Gastroesophageal sphincter (tissue), 4 donors: ENCODE measurements at places on chromosomes 2 and 18. TPM values are rescaled to one million over a fixed set of nuclear protein-coding genes. Genes with fewer than 3 reads are reported as not detected.

DNA sequence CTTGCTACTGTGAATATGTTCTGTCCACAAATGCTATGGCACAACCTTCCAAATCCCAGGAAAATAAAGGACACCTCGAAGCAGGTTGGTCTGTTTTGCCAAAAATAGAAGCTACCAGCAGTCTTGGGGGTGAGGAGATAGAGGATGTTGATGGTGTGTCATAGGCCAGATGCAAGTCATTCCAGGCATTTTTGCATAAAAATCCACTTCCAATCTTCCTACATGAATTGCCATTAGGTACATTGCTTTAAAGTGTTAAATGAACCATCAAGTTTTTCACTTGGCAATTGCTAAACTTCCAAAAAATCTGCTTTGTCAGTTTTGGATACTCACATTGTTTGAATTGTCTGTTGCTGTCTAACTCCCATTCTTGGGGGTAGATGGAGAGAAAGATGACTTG, 295.4 kb downstream of the MYCN start:
- H3K27me3 ChIP-seq = peaks cover 9% of the 10 kb centered on the region
- no peaks in the 10 kb centered on the region for H3K36me3 ChIP-seq
- no peaks in the 10 kb centered on the region for H3K4me1 ChIP-seq
- no peak overlapping the region for H3K27ac ChIP-seq
- H3K4me3 ChIP-seq = no peak overlapping the region

Gene PRKAG3
- total RNA-seq = not detected

DNA sequence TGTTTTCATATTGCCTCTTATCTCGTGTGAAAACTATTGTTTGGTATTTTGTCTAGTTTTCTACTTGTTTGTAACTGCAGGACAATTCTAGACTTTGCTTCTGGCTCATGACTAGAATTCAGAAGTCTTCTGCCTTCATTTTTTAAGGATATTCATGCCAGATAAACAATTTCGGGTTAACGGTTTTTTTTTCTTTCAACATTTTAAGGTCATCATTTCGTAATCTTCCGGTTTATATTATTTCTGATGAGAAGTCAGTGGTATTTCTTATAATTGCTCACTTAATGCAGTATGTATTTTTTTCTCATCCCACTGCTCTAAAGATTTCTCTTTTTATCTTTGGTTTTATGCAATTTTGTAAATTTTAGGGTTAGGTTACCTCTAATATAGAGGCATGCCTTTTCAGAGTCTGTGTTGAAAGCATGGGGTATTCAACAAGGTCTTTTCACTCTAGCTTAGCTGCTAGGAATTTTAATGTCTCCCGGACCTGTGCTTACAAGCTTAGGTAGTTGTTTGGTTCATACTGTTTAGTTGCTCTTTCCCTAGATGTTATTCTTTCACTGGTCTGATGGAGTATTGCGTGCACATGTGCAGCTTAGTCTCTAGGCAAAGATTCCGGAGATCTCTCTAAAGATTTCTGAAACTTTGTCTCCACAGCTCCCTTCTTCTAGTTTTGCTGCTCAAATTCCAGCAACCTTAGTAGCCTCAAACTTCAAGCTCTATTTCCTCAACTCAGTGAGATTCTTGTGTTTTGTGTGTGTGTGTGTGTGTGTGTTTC, 198.1 kb downstream of the MCFD2 start:
- H3K36me3 ChIP-seq = no peaks in the 10 kb centered on the region
- H3K4me1 ChIP-seq = peaks cover 28% of the 10 kb centered on the region
- no peak for ATAC-seq
- peak overlapping the region; percentile 41 for H3K27ac ChIP-seq
- H3K4me3 ChIP-seq = no peak overlapping the region

GRCh38 chr2:175627405-175627804, 374.7 kb downstream of the LNPK start:
- no peak overlapping the region for H3K27ac ChIP-seq
- peaks cover 11% of the 10 kb centered on the region for H3K27me3 ChIP-seq
- H3K4me1 ChIP-seq = no peaks in the 10 kb centered on the region
- no peak overlapping the region for H3K4me3 ChIP-seq

DNA sequence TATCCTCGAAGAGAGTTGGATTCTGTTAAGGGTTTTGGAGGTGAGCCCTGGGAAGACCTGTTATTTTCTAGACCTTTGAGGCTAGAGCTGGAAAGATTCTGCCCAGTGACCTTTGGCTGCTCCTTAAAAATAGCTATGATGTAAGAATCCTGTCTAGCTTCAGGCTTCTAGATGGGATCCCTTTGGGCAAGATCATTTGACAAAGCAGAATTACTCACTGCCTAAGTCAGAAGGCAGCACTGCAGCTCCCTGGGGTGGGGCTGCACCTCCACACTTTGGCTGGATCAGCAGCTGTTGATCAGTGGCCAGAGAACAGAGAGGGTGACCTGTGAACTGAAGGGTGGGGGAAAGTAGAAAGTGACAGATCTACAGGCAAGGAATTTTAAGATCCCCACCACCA, 103.8 kb downstream of the ASAP2 start:
- ATAC-seq = peak; percentile 79
- H3K4me3 ChIP-seq = no peak overlapping the region
- peak overlapping the region; percentile 65 for H3K27ac ChIP-seq
- H3K27me3 ChIP-seq = no peaks in the 10 kb centered on the region
- peaks cover 75% of the 10 kb centered on the region for H3K4me1 ChIP-seq

DNA sequence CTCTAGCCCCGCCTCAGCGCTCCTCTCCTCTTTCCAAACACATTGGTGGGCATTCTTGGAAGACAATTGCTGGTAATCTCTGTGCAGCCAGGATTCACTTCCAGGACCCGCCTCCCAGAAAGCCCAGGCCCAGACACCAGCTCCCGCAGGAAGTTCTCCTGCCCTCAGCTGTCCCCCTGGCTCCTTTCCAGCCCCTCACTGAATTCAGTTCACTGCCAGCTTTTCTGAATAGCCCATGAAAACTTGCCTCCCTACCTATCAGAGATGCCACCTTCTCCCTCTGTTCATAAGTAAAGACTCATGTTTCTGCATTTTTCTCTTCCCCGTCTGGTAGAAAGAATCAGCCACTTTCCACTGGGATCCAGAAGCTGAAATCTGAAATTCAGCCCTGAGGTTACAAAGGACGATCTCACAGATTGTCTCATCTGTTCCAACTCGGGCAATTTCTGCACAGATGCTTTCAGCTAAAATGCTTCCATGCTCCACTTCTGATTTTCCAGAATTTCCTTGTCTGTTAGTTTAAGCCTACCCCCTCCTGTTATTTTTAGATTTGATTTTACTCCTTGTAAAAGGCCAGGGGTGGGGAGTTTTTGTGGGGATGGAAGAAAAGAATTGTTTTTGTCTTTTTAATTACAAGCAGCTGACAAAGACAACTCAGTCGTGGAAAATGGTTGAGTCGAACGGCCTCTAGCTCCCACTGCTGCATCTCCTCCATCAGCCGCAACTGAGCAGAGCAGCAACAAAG, 98.1 kb downstream of the SP3 start:
- no peak for ATAC-seq
- no peaks in the 10 kb centered on the region for H3K36me3 ChIP-seq
- no peak overlapping the region for H3K27ac ChIP-seq

Gene DNAJC5G
- total RNA-seq = not detected

DNA sequence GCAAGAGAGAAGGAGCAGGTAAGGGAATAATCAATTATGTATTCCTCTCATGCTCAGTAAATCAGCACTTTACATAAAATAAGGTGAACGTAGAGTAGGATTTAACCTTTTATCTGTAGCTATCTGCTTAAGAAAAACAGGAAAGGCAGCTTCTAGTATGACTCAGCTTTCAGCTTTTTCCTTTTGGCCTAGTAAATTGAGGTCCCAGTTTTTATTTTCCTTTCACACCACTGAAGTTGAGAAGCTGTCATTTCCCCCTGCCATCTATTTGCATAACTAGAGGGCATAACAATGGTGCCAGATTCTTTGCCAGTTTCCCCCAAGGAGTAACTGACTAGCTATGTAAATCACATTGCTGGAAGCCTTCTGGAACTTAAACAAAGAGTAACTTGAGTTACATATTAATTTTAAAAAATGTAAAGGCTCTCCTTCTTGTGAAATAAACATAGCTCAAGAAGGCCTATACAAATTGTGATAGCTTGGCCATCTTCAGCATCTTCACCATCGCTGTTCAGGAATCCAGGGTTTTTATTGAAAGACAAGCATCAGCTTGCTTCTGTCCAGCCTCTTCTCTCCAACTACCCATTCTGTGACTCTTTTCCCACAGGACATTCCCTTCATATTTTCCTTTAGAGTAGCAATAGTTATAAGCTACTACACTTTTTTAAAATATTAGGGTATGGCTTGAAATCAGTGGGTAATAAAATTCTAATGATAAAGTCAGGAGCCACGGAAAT, 97.0 kb downstream of the KYNU start:
- no peak overlapping the region for H3K27ac ChIP-seq
- H3K4me3 ChIP-seq = no peak overlapping the region
- no peaks in the 10 kb centered on the region for H3K27me3 ChIP-seq
- H3K4me1 ChIP-seq = no peaks in the 10 kb centered on the region

Gene LIMS4
- 5.6 TPM for total RNA-seq

Gene OSBPL1A
- 113 TPM for total RNA-seq

Gene IL36RN
- total RNA-seq = 0.93 TPM

DNA sequence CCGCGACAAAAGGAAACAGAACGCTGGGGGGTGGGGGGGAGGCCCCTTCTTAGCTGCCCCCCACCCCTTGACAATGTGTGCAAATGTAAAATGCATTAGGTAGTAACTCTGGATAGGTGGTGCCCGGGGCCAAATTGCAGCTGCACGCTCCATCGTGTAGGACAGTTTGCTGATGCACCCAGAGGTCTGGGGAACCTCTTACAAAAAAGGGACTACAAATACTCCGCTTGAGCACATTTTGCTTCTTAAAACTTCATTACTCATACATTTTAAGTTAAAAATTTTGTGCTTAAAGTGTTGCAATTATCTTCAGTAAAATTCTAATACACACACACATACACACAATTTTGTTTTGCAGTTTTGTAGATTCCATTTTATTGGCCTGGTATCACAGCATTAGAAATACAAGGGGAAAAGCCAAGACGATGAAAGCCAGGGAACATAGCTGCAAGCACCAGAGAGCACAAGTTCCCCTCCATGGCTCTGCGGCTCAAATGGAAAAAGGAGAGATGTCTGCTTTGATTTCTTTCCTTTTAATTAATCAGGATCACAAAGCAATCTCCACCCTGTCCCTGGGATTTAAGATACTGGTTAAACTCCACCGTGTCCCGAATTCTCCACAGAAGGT, 582.1 kb downstream of the ZEB2 start:
- H3K27ac ChIP-seq = no peak overlapping the region
- no peak for ATAC-seq
- H3K36me3 ChIP-seq = no peaks in the 10 kb centered on the region
- H3K4me1 ChIP-seq = no peaks in the 10 kb centered on the region
- peaks cover 18% of the 10 kb centered on the region for H3K27me3 ChIP-seq

- peak overlapping the region; percentile 59 for H3K27ac ChIP-seq
- peaks cover 18% of the 10 kb centered on the region for H3K4me1 ChIP-seq
- H3K27me3 ChIP-seq = no peaks in the 10 kb centered on the region
Observed at GRCh38 chr18:63054901-63055584, 264.5 kb downstream of the BCL2 start.

DNA sequence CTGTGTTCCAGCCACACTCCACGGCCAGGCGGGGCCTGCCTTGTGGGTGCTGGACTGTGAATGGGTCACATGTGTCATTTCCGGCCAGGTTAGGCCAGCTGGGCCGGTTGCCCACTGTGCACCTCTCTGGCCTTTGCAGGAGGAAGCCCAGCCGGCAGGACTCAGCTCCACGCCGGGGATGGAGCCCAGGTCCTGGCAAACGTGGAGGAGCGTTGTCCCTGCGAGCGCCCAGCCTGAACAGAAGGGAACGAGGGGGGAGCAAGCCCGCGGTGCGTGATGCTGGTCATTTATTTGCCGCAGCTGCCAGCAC, 152.9 kb downstream of the PXDN start:
- no peaks in the 10 kb centered on the region for H3K4me1 ChIP-seq
- H3K27me3 ChIP-seq = peaks cover 30% of the 10 kb centered on the region
- peak overlapping the region; percentile 43 for H3K27ac ChIP-seq
- ATAC-seq = no peak
- H3K4me3 ChIP-seq = no peak overlapping the region
- no peaks in the 10 kb centered on the region for H3K36me3 ChIP-seq

- peaks cover 64% of the 10 kb centered on the region for H3K27me3 ChIP-seq
- peaks cover 18% of the 10 kb centered on the region for H3K4me1 ChIP-seq
- no peak overlapping the region for H3K27ac ChIP-seq
- H3K36me3 ChIP-seq = no peaks in the 10 kb centered on the region
- peak; percentile 13 for ATAC-seq
- no peak overlapping the region for H3K4me3 ChIP-seq
Observed at GRCh38 chr2:240815761-240816583, 4.0 kb downstream of the KIF1A start.

Gene ANKRD53
- 1.0 TPM for total RNA-seq

DNA sequence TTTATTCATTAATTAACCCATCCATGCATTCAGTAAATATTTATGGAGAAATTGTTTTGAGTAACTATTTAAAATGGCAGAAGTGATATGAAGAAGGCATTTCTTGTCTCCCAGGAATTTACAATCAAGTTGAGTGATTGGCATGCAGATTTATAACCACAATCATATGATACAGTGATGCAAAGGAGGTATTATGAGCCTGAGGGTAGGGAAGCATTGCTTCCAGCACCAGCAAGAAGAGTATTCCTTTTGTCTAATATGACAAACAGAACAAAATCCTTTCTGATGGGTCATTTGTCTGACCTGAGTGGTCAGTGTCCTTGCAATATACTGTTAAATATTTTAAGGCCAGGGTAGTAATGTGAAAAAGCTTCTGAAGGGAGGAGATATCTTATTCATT, 244.2 kb upstream of the RGPD4 start:
- H3K4me1 ChIP-seq = no peaks in the 10 kb centered on the region
- ATAC-seq = no peak
- H3K4me3 ChIP-seq = no peak overlapping the region
- H3K27ac ChIP-seq = no peak overlapping the region

GRCh38 chr2:225948903-225949302, 549.4 kb downstream of the NYAP2 start:
- H3K27ac ChIP-seq = no peak overlapping the region
- no peaks in the 10 kb centered on the region for H3K27me3 ChIP-seq
- no peak for ATAC-seq
- H3K4me1 ChIP-seq = no peaks in the 10 kb centered on the region

GRCh38 chr2:239015901-239016675, 168.2 kb downstream of the TWIST2 start:
- peaks cover 46% of the 10 kb centered on the region for H3K27me3 ChIP-seq
- H3K36me3 ChIP-seq = no peaks in the 10 kb centered on the region
- H3K27ac ChIP-seq = no peak overlapping the region
- no peak for ATAC-seq
- no peaks in the 10 kb centered on the region for H3K4me1 ChIP-seq

Gene CFC1
- total RNA-seq = not detected

DNA sequence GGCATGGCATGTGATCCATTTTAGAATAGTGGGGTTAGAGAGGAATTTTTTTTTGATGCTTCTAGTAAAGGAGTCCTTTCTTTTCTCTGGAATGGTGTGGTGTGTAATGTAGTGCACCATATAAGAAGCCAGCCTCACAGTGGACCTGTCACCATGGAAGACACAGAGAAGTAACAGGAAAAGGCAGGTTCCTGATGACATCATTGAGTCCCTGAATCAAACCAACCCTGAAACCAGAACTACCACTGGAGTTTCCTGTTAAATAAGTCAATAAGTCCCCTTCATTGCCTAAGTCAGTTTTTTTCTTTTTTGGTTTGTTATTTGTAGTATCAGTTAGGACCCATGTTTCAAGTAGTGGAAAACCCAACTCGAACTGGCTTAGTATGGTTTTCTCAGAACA, 11.9 kb downstream of the ADCYAP1 start:
- no peaks in the 10 kb centered on the region for H3K36me3 ChIP-seq
- no peak for ATAC-seq
- H3K4me3 ChIP-seq = no peak overlapping the region
- no peaks in the 10 kb centered on the region for H3K4me1 ChIP-seq

- no peak overlapping the region for H3K4me3 ChIP-seq
- peaks cover 11% of the 10 kb centered on the region for H3K4me1 ChIP-seq
- H3K27ac ChIP-seq = no peak overlapping the region
- no peaks in the 10 kb centered on the region for H3K27me3 ChIP-seq
- no peak for ATAC-seq
Observed at GRCh38 chr2:10576456-10576855, 113.3 kb downstream of the NOL10 start.

Gene CCNT2
- 20.1 TPM for total RNA-seq
